ENCODE measurements at places on chromosomes 16 and 17.

- DNase-seq, result no peak
These were observed 375.0 kb downstream of the KCNJ2 start for GRCh38 chr17:70544317-70544716.

DNA sequence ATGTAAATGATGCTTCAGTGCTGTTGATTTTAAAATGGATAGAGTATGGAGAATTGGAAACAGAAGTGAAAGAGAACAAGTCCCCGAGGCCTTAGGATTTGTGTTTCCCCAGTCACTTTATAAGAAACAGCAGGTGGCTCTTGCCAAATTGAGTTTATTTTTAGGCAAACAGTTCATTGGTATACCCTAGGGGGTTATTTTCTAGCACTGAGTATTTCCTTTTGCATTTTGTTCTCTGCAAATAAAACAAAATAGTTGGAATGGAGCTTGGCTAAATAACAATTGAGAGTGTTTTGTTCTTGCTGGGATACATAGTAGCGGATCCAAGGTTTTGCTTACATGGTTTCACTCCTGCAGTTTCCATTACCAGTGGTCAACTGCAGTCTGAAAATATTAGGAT lies 591.1 kb upstream of the C16orf82 start:
- DNase-seq, result no peak

- DNase-seq, result no peak
These were observed 8.8 kb downstream of the CMTM2 start for GRCh38 chr16:66587881-66588600.

DNA sequence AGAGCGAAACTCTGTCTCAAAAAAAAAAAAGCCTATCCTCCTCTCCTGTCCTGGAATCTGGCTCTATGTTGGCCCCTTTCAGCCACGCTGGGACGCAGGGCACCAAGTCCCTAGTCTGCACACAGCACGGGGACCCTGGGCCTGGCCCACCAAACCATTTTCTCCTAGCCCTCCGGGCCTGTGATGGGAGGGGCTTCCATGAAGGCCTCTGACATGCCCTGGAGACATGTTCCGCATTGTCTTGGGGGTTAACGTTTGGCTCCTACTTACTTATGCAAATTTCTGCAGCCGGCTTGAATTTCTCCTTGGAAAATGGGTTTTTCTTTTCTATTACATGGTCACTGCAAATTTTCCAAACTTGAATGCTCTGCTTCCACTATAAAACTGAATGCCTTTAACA lies 12.6 kb upstream of the GPT2 start:
- DNase-seq, result no peak

- DNase-seq, result no peak
These were observed 8.8 kb downstream of the POLR3K start for GRCh38 chr16:44655-45054.

DNA sequence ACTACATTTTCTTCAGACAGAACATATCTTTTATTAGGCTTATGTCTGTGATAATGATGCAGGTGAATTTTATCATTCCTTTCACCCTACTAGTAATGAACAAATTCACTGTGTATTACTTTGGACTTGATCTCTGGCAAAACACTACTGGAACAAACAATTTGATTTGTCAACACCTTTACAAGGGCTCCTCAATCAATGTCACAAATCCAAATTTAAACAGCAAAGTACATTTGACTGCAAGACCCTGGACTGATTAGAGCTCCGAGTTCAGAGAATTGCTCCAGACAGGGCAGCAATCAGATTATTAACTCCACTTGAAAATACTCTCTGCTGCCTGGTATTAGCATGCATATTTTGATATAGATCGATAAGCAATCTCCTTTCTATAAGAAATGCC lies 547.6 kb upstream of the SALL1 start:
- no peak for DNase-seq

DNA sequence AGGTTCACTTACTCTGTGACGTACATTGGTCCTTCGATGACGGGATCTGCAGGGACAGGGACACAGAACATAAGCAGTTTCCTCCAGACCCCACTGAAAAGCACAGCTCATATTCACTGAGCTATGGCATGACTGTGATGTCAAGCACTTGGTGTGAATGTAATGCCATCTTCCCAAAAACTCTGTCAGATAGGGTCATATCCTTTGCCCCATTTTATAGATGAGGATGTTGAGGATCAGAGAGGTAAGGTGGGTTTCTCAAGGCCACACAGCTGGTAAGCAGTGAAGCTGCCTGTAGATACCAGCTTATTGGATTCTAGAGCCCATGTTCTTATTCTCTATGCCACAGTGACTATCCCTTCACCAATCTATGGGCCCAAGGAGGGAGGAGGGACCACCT lies 2.5 kb downstream of the ERN2 start:
- no peak for DNase-seq

- no peak for DNase-seq
These were observed 13.1 kb upstream of the BRD7 start for GRCh38 chr16:50381679-50382440.
